ENCODE measurements at places on chromosomes 6 and 20.

- DNase-seq, result no peak
Measured at GRCh38 chr6:66429210-66429609, 722.2 kb upstream of the EYS start.

DNA sequence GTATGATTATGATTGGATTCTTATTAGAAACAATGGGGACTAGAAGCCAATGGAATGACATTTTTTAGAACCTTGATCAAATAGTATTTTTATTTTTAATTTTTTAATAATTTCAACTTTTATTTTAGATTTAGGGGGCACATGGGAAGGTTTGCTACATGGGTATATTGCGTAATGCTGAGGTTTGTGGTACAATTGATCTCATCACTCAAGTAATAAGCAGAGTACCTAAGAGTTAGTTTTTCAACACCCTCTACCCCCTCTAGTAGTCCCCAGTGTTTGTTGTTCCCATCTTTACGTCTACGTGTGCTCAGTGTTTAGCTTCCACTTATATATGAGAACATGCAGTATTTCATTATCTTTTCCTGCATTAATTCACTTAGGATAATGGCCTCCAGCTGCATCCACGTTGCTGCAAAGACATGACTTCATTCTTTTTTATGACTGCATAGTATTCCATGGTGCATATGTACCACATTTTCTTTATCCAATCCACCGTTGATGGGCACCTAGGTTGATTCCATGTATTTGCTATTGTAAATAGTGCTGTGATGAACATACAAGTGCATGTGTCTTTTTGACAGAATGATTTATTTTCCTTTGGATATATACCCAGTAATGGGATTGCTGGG lies 281.1 kb upstream of the MAN1A1 start:
- no peak for DNase-seq

DNA sequence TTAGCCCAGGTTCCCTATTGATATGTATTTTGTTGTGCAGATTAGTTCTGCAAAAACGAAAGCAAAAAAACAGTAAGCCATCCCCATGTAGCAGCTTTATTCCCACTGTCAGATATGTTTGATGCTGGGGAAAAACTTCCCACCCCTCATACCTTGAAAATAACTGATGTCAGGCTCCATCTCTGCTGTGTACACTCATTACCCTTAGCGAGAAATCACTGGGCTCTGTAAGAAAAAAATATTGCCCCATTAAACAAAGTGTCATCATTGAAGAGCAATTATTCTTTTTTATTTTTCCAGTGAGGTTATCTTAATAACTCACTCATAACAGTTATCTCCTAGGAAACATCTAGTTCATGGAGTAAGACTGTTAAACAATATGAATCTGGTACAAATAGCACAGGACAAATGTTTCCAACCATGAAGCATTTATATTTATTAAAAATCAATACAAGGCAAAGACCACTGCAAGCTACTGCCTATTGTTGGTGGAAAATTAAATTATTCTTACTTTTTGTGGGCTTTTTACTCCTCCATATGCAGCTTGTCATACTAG lies 268.8 kb downstream of the LMBRD1 start:
- no peak for DNase-seq

GRCh38 chr6:30325873-30326525 lies 728 bp upstream of the TRIM39 start:
- peak; percentile 45 for DNase-seq

DNA sequence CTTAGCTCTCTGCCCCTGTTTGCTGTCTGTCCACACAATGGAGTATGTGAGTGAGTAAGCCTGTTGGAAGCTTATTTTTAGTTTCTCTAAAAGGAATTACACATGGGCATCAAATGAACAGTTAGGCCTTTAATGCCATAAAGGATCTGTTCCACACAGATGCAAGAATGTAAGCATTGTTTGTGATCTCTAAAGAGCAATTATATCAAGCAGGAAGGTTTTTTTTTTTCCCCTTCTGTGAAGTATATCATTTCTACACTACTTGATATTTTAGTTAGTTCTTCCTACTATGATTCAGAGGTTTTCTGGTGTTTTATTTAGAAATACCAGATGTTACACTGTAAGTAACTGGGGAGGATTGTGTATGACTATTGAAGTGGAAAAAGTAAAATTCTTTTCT lies 627.5 kb downstream of the COL12A1 start:
- DNase-seq, result no peak

DNA sequence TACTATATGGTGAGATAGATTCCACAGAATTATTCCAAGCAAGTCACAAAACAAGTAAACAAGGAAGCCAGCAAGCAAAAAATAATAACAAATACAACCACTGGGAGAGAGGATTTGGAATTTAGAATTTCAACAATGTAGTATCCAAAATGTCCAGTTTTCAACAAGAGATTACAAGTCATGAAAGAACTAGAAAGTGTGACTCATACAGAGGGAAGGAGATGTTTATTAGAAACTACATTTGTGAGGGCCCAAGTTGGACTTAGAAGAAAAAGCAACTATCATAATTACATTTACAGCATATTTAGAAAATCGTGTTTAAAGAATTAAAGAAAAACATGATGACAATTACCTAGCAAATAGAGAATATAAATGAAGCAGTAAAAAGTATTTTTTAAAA lies 494.6 kb upstream of the ID4 start:
- no peak for DNase-seq

DNA sequence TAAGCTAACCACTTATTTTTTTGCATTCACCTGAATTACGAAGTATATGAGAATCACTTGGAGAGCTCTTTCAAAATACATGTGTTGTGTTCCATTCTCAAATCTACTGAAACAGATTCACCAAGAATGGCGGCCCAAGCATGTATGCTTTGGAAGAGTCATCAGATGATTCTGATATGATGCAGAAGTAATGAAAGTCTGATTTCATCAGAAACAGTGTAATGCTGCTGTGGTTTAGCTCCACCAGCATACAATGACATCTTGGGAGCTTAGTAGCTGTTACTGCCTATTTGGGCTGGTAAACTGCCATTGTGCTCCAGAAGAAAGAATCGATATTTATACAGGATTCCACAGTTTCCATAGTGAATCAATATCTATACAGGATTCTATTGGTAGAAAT lies 52.9 kb downstream of the UBR2 start:
- no peak for DNase-seq

Data from thymus (tissue), 14 donors.